ENCODE measurements at places on chromosomes 5 and 9.

DNA sequence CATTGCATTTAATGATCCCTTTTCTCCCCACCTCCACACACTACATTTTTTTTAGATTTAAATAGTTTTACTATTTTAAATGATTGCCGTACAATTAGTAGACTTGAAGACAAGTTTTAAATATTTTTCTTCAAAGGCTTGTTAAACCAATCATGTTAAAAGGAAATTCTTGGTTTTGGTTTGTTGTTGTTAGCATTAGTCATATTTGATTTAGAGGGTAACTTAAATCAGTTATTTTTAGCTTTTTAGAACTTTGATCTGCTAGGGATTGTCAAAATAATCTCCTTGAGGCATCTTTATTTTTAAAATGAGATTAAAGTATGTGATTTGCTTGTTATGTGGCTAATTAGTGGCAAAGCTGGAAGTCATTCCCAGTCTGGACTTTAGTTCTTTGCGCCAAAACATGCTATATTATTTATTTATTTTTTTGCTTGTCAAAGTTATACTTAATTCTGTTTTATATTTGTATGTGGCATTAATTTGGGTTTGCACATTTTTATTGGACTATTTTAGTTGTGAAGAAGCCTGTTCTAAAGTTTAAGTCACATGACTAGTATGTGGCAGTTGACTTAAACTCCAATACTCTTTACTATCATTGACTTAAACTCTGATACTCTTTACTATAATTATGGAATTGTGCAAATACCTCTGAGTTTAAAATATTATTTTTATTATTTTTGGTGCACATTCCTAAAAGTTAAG is 14.7 kb downstream of the ITGA1 start:
- no peak for DNase-seq

DNA sequence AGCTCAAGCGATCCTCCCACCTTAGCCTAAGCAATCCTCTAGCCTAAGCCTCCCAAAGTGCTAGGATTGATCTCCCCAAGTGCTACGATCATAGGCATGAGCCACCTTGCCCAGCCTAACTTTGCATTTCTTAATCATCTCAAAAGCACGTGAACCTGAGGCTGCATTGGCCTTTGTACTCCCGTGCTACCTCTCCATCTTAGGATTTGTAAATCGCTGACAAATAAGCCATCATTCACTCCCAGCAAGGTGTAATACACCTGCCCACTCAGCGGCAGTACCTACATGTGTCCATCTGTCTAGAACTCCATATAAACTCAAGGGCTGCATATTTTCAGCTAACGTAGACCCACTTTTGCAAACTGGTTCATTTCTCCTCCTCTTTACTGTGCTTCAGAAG is 2.8 kb downstream of the ANKH start:
- no peak for DNase-seq

- DNase-seq = no peak
These were observed 360.8 kb upstream of the KCNN2 start for GRCh38 chr5:114001076-114001475.

GRCh38 chr5:126659805-126660482 is 59.2 kb downstream of the PHAX start:
- no peak for DNase-seq

DNA sequence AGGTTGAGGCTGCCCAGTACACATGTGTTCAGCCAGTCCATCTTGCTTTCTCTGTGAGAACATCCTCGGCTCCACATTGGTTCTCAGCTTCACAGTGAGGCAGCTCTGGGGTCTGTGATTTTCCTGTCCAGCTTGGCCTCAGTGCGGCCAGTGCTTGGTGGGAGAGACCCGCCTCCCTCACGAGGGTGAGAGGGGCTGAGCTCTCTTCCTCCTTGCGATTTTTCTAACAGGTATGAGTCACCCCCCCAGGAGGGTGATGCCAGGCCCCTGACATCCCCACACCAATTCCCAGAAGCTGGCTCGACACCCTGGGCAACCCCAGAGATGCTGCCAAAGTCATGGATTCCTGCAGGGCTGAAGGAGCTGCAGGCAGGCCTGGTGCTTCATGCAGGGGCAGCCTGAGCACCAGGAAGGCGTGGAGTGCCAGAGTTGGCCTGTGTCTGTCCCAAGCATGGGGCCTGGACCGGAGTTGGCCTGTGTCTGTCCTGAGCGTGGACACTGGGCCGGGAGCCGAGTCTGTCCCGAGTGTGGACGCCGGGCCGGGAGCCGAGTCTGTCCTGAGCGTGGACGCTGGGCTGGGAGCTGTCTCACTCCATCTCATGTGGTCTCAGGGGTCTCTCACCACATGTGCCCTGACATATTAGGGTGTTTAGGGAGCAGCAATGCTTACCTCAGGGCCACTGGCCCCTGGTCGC is 408.6 kb upstream of the IRX4 start:
- DNase-seq = no peak

DNA sequence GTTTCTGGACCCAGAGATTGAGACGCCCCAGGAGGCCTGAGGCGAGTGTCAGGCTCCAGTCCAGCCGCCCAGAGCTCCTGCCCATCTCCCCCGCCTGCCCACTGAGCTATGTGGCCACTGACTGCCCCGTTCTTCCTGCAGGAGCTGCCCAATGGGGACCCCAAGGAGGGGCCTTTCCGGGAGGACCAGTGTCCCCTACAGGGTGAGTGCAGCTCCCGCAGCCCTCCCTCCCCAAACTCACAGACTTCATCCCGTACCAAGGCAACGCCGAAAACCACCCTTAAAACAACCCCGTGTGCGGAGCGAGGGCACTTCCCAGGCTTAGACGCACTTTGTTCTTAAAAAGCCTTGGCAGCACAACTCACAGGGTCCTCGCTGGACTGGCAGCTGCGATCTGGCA is 23.4 kb downstream of the NKD2 start:
- no peak for DNase-seq

DNA sequence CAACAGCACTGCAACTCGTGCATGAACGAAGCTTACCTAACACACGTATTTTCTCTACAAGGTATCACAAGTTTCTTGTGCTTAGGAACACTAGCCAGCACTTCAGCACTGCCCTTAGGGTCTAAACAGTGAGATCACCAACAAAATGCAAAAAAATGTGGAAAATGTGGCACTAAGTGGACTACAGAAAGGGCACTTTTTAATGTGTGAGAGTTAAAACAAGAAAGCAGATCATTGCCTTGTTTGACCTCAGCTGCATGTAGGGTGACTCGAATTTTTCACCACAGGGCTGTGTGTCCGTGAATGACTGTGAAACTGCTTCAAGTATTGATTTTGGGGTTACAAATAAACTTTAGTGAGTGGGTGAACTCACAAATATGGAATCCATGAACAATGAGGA is 90.5 kb downstream of the MARCHF3 start:
- no peak for DNase-seq

GRCh38 chr5:3118340-3118739 is 366.9 kb upstream of the IRX2 start:
- DNase-seq = no peak

- DNase-seq = peak; percentile 66
These were observed 408.1 kb downstream of the HTR1A start for GRCh38 chr5:63554191-63554590.

All from NCI-H1105 (cell line).